ENCODE measurements at places on chromosomes 7 and 10.

GRCh38 chr7:156604836-156605695, 35.5 kb upstream of the RNF32 start:
- no peak for DNase-seq

DNA sequence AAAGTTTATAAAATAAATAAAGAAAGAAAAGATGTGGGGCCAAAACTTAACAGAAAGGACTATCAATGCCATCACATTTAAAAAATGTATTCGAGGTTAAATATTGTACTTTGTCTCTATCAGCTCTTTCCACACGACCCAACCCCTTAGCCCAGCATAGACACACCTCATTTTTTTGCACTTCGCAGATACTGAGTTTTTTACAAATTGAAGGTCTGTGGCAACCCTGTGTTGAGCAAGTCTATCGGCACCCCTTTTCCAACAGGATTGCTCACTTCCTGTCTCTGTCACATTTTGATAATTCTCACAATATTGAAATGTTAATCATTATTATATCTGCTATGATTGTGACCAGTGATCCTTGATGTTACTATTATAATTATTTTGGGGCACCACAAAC, 151.6 kb upstream of the TBX20 start:
- DNase-seq, result no peak

DNA sequence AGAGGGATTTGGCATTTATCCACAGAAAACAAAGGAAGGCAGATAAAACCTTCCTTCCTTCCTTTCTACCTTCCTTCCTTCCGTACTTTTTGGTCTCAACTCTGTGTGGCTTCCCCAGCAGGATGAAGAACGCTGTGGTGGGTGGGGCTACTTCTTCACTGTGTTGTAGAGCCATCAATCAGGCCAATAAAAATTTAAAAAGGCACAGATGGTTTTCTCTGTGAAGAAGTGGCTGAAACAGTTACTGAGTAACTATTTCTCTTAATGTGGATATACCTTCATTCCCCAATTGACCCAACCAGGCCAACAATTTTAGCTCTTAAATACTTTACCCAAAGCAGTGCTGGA, 75.8 kb downstream of the ZNF92 start:
- DNase-seq, result no peak

GRCh38 chr10:58780476-58780875, 267.8 kb downstream of the BICC1 start:
- no peak for DNase-seq

GRCh38 chr10:30374353-30374752, 25.3 kb upstream of the MTPAP start:
- no peak for DNase-seq

Measured in activated T-cell treated with anti-CD3 and anti-CD28 coated beads, Interleukin-2, amount 50 U/mL, for 72 hours (primary cell).